ENCODE measurements at places on chromosomes 5 and 9.
A peak's percentile ranks its signal among the peaks of the same experiment; 100 is the strongest.

- DNase-seq, result peak; percentile 26
Measured at GRCh38 chr9:19199012-19199411, 31.5 kb upstream of the DENND4C start.

GRCh38 chr5:153400931-153401330 lies 89.5 kb upstream of the GRIA1 start:
- DNase-seq, result no peak

- DNase-seq, result no peak
Measured at GRCh38 chr5:26893078-26893477, 145.3 kb downstream of the CDH9 start.

GRCh38 chr9:20041697-20042081 lies 252.9 kb upstream of the SLC24A2 start:
- no peak for DNase-seq

DNA sequence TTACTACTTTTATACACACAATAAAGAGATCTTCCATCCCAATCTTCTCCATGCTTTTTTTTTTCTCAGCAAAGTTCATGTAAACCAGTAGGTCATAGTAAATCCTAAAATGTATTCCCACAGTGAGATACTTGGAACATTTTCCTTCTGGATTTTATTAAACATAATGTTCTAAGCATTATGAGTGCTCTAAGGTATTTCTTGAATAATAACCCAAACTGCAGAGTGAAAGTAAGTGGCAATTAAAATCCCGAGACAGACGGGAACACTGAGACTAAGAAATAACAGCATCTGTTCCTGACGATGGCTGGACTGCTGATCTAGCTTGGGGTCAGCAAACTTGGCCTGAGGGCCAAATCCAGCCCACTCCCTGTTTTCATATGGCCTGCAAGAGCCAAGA lies 359.8 kb downstream of the ARL15 start:
- no peak for DNase-seq

GRCh38 chr9:122332644-122333043 lies 38.2 kb upstream of the PTGS1 start:
- no peak for DNase-seq

DNA sequence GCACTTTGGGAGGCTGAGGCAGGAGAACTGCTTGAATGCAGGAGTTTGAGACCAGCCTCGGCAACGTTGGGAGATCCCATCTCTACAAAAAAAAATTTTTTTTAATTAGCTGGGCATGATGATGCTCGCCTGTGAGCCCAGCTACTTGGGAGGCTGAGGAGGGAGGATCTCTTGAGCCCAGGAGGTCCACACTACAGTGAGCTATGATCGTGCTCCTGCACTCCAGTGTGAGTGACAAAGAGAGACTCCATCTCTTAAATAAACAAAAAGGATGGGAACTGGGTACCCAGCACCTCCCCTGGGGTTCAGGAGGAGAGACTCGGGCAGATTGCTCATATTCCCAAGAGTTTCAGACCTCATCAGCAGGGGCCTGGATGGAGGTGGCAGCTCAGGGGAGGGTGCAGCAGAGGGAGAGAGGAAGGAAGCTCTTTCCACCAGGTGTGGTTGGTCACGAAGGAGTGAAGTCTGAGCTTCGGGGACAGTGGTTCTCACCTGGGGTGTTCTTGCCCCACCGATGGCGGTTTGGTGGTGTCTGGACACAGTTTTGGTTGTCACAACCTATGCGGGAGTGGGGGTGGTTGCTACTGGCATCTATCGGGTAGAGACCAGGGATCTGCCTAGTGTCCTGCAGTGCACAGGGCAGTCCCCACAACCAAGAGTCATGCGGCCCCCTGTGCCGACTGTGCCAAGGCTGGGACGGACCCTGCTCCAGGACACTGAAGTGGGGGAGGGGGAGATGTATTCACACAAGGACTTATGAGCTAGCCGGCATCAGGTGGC lies 72.7 kb downstream of the ANKRD33B start:
- no peak for DNase-seq

DNA sequence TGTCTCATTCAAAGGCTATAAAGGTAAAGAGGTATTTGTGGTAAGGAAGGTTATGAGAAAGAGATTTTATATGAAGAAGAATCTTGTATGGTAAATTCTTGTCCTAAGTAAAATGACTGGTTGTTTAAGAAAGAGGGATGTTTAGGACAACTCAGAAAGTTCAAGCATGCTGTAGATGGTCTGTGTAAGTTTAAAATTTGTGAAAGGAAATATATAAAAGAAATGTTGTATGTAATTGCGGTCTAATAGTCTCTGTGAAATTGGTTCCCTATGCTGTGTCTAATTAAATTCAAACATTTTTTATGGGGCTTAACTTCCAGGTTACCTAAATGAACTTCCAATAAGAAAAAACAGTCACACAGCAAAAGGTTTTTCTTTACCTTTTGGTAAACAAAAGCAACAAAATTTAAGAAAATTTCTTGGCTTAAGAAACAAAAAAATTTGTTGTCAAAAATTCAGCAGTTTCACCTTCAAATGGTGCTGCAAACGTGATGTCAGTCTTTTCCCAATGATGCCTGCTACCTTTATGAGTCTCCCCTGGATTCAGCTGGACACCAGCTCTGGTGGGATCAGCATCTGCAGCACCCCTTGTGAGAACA lies 83.0 kb upstream of the FCN1 start:
- no peak for DNase-seq

- no peak for DNase-seq
Measured at GRCh38 chr9:38668791-38669466, 48.5 kb upstream of the ANKRD18A start.

- DNase-seq, result no peak
Measured at GRCh38 chr9:111427186-111427585, 57.0 kb downstream of the ECPAS start.

DNA sequence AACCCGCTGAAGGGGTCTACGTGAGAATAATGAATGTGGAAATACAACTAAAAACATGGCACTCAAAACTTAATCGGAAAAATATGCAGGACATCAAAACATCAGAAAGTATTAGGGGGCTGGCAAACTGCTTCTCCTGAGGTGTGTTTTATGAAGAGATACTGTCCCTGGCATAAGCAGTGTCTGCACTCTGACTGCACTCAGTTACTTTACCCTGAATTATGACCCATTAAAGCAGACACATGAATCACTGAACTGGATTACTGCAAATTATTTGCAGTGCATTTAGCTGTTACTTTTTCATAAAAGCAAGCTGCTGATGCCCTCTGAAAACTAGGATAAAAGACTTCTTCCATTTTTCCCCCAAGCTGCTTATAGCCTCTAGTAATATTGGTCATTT lies 164.9 kb downstream of the AP3B1 start:
- DNase-seq, result no peak

- DNase-seq, result no peak
Measured at GRCh38 chr9:32574858-32575257, 1.9 kb upstream of the NDUFB6 start.

DNA sequence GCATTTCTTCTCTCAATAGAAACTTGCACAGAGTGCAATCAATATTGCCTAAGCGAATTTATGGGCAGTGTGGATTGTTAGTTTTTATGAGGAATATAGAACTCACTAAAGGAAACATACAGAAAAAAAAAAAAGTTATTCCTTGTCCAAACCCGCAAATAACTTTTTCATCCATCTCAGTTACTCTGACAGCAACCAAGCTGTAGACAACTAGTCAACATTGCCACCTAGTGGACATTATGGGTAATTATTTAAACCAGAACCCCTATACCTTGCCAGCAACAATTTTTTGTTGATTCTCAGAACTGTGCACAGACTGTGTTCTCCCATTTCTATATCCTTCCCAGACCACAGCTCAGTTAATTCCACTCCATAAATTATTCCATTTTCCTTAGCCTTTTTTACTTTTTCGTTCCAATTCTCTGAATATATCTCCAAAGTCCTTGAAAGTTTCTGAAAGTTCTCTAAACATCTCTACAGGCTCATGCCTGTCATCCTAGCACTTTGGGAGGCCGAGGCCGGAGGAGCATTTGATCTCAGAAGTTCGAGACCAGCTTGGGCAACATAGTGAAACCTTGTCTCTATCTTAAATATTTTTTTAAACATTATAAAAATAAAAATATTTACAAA lies 2.6 kb upstream of the AFAP1L1 start:
- peak; percentile 31 for DNase-seq
